ENCODE measurements at places on chromosomes 1 and 21. TPM values are rescaled to one million over a fixed set of nuclear protein-coding genes. Genes with fewer than 3 reads are reported as not detected.

The C1orf141 gene
- not detected for total RNA-seq

The FNBP1L gene
- 71.4 TPM for total RNA-seq

The CDA gene
- total RNA-seq: 0.53 TPM

The NT5C1A gene
- 2.1 TPM for total RNA-seq

The TRIM58 gene
- 3.1 TPM for total RNA-seq

The KIAA1614 gene
- 5.8 TPM for total RNA-seq

DNA sequence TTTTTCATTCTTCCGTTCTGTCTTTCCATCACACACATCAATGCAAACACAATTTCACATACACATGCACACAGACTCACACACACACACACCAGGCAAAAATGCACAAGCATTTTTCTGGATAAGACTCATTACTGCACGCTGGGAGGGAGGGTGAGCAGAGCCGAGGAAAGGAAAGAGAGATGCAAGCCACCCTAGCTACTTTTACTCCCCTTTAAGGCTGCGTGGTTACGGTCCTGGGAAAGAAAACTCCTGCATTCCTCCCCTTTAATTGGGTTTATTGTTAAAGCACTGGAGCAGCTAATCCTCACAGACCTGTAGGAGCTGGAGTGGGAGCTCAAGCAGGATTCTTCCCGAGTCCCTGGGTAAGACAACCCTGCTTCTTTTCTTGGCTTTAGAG is at the start of gene CAMK1G:
CAMK1G (plus strand) TSS at position 307 of the 400 bp plus-strand sequence. CDS start 11,270 bp downstream, outside the sequence.
- DNase-seq: peak; percentile 51

DNA sequence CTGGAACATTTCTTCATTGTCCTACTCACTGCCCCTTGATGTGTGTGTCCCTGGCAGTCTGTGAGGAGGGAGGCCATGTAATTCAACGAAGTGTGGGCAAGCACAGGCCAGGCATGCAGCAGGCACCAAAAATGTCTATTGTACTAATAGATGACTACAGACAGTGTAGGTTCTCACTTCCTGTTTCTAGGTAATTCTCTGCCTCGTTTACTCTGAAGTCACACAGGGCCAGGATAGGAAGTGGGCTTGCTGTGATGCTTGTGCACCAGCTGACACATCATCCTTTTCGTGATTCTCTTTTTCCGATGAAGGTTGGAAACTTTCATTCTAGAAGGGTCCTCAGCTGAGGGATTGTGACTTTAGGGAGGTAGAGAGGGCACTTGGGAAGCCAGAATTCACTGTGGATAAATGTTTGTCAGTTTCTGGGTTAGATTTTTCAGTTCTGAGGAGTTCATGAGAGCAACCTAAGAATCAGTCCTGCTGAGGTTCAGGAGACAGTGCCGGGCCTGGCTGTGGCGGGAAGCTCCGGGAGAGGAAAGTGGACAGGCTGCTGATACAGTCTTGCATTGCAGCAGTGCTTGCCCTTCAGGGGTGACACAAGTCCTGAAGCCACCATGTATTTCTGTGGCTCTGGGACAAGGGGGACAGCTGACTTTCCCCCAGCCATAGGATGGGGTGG is 4.3 kb upstream of the CSF1 start:
- DNase-seq: no peak

DNA sequence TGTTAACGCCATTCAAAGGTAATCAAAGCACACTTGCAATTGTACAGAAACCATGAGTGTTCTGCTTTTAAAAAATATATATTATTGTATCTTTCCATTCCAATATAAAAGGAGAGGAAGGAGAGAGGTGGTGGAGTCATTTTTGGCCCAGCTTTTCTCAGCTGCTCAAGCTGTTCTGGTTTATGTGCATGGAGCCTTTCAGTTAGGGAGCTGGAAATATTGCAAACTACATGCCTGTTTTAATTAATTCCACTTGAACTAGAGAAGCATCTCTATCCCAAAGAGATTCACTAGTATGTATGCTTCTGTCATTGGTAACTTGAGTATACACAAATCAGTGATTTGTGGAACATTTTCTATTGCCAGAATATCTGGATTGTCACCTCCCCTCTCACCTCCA is 28.5 kb upstream of the C1orf105 start:
- no peak for DNase-seq

- no peak for DNase-seq
Measured at GRCh38 chr21:35818597-35818996, 241.7 kb downstream of the SETD4 start.

DNA sequence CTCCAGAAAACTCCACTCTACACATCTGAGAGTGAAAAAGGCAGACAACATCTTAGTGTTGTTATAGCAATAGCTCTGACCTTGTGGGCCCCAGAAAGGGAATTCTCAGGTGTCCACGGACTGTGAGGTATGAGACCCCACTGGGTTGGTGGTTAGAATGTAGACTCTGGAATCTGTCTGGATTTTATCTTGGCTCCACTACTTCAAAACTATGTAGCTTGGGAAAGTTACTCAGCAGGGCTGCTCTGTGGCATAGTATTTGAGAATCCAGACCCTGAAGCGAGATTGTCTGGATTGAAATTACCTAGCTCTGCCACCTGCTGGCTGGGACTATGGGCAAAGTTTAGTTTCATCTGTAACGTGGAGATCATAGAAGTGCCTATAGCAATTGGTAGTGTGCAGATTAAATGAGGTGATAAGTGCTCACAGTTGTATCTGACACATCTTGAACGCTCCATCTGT is 25.8 kb downstream of the PRDM2 start:
- no peak for DNase-seq

DNA sequence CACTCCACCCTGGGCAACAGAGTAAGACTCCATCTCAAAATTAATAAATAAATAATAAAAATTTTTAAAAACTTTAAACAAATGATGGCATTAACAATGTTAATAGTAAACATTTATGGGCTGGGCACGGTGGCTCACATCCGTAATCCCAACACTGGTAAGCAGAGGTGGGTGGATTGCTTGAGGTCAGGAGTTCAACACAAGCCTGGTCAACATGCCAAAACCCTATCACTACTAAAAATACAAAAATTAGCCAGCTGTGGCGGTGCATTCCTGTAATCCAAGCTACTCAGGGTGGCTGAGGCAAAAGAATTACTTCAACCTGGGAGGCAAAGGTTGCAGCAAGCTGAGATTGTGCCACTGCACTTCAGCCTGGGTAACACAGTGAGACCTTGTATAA is 9.0 kb upstream of the L1TD1 start:
- no peak for DNase-seq

DNA sequence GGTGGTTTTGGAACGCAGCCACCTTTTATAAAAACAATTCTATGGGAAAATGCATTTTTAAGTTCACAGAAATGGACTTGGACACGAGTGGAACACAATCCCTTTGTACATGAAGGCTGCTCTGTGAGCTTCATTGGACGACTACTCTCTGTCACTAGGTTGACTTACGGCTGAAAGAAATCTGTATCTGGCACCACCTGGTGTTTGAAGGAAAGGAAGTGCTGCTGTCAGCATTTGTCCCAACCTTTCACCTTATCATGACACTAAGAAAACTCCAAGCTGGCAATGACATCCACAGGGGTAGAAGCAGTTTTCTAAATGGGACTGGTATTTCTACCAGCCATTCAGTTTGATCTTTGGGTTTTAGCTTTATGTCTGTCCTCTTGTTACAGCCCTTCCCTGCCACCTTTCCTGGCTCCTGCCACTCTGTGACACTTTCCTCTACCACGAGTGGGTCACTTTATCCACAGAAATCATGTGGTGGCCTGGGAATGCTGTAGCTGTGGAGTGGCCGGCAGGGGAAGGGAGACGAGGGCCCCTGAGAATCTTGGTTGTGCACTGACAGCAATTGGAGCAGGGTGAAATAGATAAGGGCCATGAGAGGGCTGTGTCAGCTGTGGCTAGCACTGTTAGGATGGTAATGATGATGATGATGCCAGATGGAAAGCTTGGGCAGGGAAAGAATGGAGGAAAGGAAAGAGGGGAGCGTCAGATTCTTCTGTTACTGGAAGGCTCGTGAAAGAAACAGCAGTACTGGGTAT is 85.2 kb downstream of the TBX19 start:
- no peak for DNase-seq

- DNase-seq: no peak
Measured at GRCh38 chr1:12053752-12054548, 9.2 kb upstream of the TNFRSF8 start.

GRCh38 chr1:26328597-26328996 is 10.8 kb downstream of the CD52 start:
- DNase-seq: no peak

GRCh38 chr21:44526096-44526997 is 13.6 kb downstream of the KRTAP10-1 start:
- no peak for DNase-seq

DNA sequence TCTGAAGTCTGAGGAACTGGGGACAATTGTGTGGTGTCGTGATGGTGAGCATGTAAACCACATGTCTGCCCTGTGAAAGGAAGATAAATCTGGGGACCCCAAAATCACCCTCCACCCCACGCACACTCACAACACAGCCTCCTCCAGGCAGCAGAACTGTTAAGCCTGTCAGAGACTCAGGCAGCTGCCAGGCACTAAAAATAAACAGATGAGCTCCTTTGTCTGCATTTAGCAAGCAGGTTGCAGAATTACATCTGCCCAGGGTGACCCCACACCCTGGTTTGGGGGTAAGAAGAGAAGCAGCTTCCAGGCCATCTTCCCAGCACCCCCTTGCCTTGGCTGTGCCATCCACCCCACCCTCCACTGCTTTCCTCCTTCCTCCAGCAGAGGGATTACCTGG is 119.1 kb upstream of the RUNX3 start:
- DNase-seq: no peak

DNA sequence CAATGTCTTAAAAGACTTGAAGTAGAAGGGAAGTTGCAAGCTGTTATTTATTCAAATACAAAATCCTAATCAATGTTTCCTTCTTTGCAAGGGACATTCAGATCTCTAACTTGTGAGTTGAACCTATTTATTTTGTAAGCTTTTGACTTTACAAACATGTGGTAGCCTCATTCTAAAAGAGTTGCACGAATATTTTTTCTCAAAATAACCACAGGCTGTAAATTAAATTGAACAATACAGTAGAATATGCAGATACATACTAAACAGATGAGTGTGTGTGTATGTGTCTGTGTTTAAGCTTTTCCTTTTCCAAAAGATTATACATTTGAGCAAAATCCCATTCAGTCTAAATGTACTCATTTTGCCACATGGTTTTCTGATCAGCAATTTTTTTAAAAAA is 4.8 kb upstream of the DYNLT5 start:
- DNase-seq: no peak

DNA sequence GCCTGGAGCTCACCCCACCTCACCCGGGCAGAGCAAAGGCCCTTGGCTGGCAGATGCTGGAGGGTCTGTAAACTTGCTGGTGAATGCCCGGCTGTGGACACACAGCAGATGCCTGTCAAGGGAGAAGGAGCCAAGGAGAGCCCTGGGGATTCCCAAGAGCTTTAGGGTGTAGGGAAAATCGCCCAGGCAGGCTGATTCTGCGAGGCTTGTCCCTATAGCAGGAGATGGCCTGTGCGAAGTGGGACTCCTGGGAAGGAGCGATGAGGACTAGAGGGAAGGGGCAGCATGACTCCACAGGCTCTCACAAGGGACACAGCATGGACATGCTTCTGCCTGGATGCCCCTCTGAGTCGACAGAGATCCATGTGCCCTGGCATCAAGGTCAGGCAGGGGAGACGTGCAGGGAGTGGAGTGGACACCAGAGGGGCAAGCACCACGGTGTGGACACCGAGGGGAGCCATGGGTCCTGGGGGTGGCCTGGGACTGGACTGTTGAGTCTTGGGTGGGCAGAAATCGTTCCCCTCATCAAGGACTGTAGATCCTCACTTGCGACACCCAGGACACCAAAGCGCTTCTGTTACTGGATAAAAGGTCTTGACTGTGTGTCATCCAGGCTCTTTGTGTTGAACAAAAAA is 71.4 kb upstream of the ABCG1 start:
- no peak for DNase-seq

- DNase-seq: no peak
Measured at GRCh38 chr1:200786788-200787187, 48.1 kb downstream of the CAMSAP2 start.

DNA sequence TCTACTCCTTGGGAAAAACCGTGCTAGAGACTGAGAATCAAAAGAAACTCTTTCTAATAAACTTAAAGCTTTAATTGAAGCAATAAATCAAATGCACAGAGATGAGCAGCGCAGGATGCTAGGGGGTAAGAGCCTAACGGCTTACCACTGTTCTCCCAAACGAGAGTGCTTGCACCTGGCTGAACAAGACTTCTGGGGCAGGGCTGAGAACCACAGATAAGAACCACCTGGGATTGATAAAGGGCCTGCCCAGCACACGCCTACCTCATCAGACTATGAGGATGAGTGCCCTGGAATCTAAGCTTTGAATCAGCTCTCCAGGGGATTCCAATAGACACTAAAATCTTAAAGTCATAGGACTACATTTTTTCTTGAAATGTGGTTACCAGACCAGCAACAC is 43.3 kb downstream of the KRTAP19-8 start:
- DNase-seq: no peak

Measured in urinary bladder (tissue), 4 donors.